ENCODE measurements at places on chromosomes 2 and 18. TPM values are rescaled to one million over a fixed set of nuclear protein-coding genes. Genes with fewer than 3 reads are reported as not detected.

GAL3ST2 gene
- total RNA-seq, result 0.44 TPM

CDK15 gene
- 3.1 TPM for total RNA-seq

C2orf78 gene
- total RNA-seq, result not detected

RAB17 gene
- 0.12 TPM for total RNA-seq

DCTN1 gene
- total RNA-seq, result 196 TPM

RNF152 gene
- total RNA-seq, result 15.4 TPM

RIT2 gene
- not detected for total RNA-seq

PFN4 gene
- total RNA-seq, result 0.62 TPM
